HepG2 (cell line): ENCODE measurements at places on chromosomes 1 and 21.
A peak's percentile ranks its signal among the peaks of the same experiment; 100 is the strongest.

DNA sequence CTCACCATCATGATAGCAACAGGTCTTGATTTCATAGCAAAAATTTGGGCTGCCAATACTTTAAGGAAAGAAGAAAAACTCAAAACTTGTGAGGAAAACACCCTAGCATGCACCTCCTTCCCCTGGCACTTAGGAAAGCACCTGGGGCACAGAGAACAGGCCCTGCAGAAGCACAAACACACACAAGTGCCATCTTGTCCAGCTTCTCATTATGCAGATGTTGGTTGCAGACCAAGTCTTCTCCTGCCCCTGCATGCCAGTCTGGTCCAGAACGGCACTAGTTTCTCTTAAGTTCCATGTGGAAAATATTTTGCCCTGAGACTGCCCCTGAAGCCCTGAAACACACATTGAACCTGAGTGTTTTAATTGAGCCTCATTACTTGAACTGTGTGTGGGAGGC is 6.3 kb upstream of the ETV3 start:
- H3K36me3 ChIP-seq = no peaks in the 10 kb centered on the region
- no peaks in the 10 kb centered on the region for H3K27me3 ChIP-seq
- H3K4me3 ChIP-seq = no peak overlapping the region
- no peak overlapping the region for H3K27ac ChIP-seq

- H3K36me3 ChIP-seq = no peaks in the 10 kb centered on the region
- H3K4me1 ChIP-seq = no peaks in the 10 kb centered on the region
- no peak overlapping the region for H3K4me3 ChIP-seq
- DNase-seq = no peak
These were observed 652.9 kb downstream of the ADGRL2 start for GRCh38 chr1:82453511-82454185.

GRCh38 chr1:221517961-221518360 is 223.9 kb downstream of the DUSP10 start:
- no peak for DNase-seq
- no peak overlapping the region for H3K27ac ChIP-seq
- no peak overlapping the region for H3K4me3 ChIP-seq
- no peaks in the 10 kb centered on the region for H3K27me3 ChIP-seq
- no peaks in the 10 kb centered on the region for H3K36me3 ChIP-seq

DNA sequence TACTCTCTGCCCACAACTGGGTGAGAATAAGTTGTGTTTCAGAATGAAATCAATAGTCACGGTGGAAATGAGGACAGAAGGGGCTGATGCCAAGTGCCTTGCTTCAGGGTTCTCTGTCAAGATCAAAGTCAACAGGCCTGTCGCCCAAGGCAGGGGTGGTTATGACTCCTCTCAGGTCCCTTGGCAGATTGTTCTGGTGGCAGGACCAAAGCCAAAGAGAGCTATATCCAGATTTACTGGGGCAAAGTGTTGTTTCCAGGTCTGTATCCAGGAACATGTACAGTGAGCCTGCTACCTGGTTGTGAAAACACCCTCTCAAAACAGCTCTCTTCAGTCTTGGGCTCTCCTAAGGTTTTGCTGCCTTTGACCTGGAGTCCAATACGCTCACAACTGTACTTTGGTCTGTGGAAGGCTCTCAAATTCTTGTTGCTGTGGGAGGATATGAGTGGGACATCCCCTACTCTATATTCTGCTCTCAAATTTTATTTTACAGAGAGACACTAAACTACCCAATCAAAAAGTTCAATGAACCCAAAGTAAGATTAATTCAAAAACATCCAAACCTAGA is 175.1 kb upstream of the ETV3 start:
- H3K27me3 ChIP-seq = no peaks in the 10 kb centered on the region; the same call in 2 of the 3 replicates
- no peaks in the 10 kb centered on the region for H3K4me1 ChIP-seq
- no peaks in the 10 kb centered on the region for H3K36me3 ChIP-seq
- H3K4me3 ChIP-seq = no peak overlapping the region

GRCh38 chr1:168179438-168180147 is 831 bp downstream of the TIPRL start:
- H3K36me3 ChIP-seq = no peaks in the 10 kb centered on the region
- no peaks in the 10 kb centered on the region for H3K27me3 ChIP-seq
- H3K4me1 ChIP-seq = peaks cover 11% of the 10 kb centered on the region
- H3K27ac ChIP-seq = peak overlapping the region; percentile 68
- peak overlapping the region; percentile 83 for H3K4me3 ChIP-seq

GRCh38 chr1:61419657-61420056 is 305.3 kb downstream of the TM2D1 start:
- no peak for DNase-seq
- peaks cover 57% of the 10 kb centered on the region for H3K36me3 ChIP-seq
